AG10803 (cell line): ENCODE measurements at places on chromosomes 7 and 10.

DNA sequence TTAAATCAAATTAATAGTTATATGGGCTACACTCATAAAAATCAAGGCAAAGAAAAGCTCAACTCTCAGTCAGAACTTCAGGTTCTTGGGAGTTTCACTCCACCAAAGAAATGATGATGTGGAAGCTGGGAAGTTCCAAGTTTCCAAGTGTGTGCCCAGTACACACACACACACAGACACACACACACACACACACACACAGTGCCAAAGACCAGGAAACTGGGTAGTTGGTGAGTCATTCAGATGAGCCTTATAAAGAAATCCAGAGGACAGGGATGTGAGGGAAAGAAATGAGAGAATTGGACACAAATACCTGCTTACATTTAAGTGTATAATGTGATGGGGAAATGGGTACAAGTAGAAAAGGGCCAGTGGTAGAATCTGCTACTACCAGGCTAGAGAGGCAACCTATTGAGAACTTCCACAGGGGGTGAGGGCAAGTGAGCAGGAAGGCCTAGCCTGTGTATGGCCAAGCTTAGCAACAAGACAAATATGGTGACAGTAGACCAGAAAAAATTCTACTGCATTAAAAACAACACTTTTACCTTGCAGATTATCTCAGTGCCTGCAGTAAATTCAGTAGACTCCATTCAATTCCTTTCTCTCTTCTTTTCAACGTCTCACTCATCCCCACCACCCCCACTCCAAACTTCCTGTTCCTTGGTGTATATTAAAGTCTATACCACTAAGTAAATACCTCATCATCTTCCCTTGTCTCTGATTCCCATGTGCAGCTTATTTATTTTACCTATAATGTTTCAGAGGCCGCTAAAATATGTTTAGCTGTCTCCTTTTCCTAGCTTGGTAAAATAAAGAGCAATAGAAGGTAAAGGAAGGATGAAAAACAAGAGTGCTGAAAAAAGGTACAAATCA is 95.0 kb downstream of the CABCOCO1 start:
- peak; percentile 73 for DNase-seq

DNA sequence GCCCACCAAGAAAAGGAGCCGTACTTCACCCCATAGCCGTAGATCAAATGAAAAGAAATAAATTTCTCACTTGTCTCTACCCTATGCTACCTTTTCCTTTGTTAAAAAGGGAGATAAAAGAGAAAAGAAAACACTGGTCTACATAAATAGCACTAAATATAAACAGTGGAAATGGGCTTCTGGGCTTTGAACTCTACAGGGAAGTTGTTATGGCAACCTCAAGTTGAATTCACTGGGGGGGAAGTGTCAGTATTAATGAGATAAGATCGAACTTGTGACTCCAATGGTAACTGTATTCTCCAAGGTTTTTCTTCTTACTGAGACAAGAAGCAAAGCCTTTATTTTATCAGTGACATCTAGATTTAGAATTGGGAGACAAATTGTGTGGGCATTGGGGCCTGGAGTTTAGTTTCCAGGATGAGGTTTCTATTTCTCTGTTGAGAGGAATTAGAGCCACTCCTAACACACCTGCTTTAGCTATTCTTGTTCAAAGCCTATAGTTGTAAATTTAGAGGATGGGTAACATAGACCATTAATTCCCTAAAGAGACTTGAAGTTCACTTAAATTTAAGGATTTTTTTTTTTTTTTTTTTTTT is 604.3 kb upstream of the GALNT17 start:
- no peak for DNase-seq

GRCh38 chr7:129370812-129371211 is 63.4 kb upstream of the STRIP2 start:
- no peak for DNase-seq

GRCh38 chr7:154750353-154750801 is 252.5 kb downstream of the PAXIP1 start:
- no peak for DNase-seq

DNA sequence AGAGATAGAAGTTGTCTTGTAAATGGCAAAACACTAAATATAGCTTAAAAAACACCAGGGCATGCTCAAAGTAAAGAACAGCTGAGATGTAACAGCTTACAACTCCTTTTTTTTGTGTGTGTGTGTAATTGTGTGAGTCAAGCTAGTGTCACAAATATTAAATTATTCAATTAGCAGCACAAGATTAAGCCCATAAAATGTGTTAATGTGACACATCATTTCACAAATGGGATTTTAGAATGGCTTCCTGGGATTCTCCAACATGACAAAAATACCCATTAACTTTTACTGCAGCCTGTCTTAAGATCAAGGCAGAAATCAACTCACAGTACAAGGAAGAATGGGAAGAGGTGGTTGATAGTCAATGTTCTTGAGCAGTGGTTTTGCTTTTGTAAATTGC is 251.4 kb downstream of the KIF20B start:
- no peak for DNase-seq

GRCh38 chr10:102159051-102159597 is 6.9 kb downstream of the NOLC1 start:
- peak; percentile 33 for DNase-seq

- DNase-seq = no peak
Measured at GRCh38 chr7:116145245-116145852, 65.0 kb upstream of the TES start.

DNA sequence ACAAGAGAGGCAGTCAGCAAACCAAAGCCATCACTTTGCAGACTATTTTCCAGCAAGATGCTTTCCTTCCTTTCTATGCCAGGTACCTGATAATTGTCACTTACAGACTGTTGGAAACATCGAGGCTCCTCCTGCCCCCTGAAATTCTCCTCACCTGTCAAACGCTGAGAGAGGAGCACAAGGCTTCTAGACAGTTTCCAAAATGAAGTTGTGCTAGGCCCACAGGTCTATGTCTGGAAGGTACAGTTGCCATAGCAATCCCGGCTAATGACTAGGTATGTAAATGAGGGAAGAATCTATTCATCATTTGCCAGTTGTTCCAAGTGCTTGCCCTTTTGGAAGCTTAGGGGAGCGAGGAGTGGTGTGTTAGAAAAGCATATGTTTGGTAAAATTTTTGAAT is 334.4 kb downstream of the CALN1 start:
- no peak for DNase-seq

- DNase-seq = peak; percentile 73
Measured at GRCh38 chr10:3045471-3046209, 21.7 kb upstream of the PFKP start.

DNA sequence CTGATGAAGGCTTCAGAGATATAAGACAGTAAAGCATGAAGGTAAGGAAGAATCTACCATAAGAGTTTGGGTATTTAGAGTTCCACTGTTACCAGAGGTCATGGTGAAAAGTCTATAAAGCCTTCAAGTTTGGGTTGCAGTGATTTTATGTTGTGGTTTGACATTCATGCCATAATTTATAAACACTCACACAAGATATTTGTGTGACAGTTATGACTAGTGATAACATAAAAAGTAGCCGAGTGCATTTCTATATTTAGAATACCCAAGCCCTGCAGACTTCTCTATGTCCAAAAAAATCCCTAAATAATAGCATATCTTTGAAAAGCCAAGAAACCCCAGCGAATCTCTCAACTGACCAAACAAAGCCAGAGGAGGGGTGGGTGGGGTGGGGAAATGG is 229.9 kb downstream of the CXCL12 start:
- peak; percentile 16 for DNase-seq

DNA sequence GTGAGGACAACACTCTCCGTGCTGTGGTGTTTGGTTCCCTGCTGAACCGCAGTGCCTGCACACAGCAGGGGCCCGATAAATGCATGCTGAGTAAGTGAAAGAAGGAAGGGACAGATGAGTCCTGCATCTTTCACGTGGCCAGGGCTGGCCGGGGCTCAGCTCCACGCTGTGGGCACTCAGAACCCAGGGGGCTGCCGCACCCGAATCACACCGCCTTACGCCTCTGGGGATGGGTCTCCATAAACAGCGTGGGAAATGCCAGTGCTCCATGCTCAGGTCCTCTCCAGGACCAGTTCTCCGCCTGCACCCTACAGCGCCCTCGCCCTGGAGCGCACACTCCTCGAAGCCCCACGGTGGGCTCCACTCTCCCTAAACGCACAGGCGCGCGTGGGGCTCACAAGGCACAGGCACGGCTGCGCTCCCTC is 38.1 kb downstream of the RASGEF1A start:
- DNase-seq = no peak

DNA sequence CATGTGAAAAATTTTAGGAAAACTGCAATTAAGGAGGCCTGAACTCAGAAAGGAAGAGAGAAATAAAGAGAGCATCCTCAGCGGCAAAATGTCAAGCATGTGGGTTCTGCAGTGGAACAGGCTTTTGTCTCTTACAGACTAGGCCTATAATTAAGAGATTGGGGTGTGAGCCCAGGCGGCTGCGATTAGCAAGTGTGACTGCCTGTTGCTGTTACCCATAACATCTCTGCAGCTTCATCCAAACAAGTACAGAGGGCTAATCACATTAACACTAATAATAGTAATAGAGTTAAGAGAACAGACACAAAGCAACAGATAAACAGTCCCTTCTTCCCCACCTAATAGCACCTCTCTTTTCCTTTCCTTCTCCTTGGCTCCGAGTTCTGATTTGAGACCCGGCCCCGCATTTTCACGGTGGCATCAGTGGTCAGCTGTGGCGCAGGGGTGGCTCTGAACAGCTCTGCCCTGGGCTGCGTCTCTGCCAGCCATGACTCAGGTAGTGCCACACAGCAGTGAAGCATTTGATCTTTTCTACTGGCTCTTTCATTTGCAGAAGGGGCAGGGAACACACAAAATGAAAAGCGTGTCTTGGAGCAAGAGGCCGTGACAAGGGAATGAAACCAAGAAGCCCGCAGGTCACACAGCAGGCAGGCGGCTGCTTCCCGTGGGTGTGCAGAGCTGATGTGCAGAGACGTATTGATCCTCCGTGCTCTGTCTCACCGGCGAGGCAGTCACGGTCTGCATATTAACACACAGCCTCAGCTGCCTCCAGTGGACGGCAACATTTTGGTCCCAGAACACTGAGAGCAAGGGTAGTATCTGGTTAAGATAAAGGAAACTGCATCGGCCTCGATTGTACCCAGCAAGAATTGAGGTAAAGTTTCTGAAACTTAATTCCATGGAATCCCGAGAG is 103.1 kb downstream of the KLF6 start:
- DNase-seq = no peak

- no peak for DNase-seq
Measured at GRCh38 chr10:61959814-61960213, 58.3 kb downstream of the ARID5B start.

GRCh38 chr10:95315509-95315908 is 24.7 kb upstream of the PDLIM1 start:
- no peak for DNase-seq

GRCh38 chr7:142185069-142185468 is 72.8 kb downstream of the PRSS58 start:
- no peak for DNase-seq

DNA sequence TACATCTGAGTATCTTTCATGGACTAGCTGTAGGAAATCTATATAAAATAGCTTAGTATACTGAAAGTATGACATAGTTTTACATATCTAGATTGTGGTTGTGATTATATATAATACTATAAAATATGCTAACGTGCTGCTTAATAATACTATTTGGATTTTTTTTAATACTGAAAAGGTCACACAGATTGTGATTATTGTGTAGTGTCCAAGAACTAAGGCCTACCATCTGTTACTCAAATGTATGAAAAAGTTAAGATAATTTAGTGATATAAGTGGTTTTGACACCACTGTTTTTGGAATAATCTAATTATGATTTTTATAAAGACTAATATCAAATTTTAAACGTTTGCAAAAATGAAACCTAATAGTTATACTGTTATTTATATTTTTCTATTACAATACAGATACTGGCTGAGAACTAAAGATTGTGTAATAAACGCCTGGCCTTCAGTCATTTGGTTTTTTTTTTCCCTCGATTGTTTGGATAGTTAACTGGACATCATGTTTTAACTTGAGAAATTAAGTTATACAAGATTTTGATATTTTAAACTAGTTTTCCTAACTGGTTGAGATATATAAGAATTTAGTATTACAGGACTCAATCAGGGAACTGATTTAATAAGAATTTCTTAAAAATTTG is 12.6 kb downstream of the PTEN start:
- no peak for DNase-seq

DNA sequence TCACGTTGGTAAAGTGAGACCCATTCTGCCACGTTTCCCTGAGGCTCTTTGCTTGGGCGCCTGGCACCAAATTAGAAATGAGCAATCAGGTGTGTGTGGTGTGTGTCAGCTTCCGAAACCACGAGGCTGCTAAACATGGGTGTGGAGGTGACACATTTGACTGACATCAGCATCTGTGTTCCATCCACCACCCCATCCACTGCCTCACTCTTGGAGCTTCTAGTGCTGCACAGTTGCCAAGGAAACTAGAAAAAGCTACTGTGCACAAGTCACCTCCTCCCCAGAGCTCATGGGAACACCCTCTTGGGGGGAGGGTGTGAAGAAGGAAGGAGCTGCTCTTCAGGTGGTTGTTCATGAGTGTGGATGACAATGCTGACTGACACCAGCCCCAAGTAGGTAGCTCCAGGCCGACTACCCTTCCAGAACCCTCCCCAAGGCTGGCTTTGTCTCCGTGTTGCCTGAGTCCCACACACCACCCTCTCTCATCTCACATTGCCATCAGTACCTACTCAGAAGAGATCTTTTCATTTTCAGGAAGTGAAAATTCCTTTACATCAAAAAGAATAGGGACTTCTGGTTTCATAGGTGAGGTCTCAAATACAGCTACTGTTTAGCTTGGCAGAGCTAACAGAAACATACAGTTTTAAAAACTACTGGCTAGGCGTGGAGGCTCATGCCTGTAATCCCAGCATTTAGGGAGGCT is 152.2 kb downstream of the TMEM178B start:
- no peak for DNase-seq

DNA sequence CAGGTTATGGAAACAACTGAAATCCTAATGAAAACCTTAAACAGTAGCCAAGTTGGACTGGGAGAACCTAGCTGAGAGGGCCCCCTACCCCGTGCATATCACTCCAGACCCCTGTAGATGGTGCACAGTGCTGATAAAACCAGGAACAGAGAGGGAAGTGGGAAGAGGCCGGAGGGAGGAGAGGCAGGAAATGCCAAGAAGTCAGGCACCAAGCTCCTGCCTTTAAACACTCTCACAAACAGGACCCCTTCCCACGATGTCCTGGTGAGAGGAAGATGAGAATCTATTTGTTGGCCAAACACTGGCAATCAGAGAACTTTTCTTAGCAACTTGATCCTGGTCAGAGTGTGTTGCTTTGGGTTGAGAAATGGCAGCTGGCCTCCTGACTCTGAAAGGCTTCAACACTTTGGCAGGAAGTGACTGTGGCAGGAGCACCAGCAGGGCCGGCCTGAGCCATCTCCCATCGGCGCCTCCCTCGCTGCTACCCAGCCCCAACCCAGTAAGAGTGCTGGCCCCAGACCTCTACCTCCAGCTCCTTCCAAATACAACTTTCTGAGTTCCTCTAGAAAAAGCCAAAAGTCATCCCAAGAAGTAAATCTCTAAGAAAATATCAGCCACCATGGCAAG is 39.5 kb downstream of the GSDME start:
- DNase-seq = no peak
